K562 (cell line): ENCODE measurements at places on chromosomes 2 and 18. TPM values are rescaled to one million over a fixed set of nuclear protein-coding genes. Genes with fewer than 3 reads are reported as not detected.

DNA sequence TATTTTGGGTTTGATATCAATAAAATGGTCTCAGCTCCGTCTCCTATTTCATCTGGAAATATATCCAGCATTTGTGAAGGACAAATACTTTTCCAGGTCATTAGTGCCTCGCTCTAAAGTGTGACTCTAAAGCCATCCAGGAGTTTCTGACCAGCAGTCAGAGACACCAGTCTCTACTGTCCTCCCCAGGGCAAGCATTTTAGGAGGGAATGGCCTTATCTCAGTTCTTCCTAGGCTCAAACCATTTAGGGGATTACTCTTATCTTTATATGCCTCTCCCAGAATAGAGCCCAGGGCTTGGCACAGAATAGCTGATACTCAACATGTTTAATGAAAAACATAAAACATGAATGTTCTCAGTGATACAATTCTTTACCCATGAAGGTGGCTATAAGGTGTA, 187.6 kb downstream of the NAPG start:
- no peak for DNase-seq

The DSG1 gene
- 0.09 and 0.13 TPM in 2 replicates for total RNA-seq

DNA sequence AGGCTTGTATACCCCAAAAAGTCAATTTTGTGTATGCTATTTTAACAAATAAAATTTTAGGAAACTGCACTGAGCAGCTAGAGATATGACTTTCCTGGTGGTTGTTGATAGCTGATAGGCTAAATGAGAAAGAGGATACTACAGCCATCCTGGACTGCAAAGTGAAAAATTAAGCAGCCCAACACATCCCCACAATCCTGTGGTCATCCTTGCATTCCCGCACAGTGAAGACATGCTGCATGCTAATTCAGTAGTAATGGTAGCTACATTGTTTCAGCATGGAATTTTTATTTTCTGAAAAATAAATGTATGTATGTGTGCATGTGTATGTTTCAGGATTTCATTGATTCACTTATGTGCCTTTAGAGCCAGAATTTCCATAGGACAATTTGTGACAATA, 124.2 kb upstream of the CCDC68 start:
- DNase-seq = no peak

GRCh38 chr18:65429601-65430000, 321.2 kb upstream of the CDH7 start:
- no peak for DNase-seq

GRCh38 chr2:102520009-102520408, 47.0 kb downstream of the SLC9A4 start:
- DNase-seq = peak; percentile 25

- DNase-seq = no peak
These were observed 354.1 kb upstream of the ATP5MC3 start for GRCh38 chr2:175535631-175536030.

The RAX gene
- total RNA-seq = not detected in 2 replicates

GRCh38 chr2:54867457-54867856, 144.0 kb downstream of the EML6 start:
- no peak for DNase-seq

- no peak for DNase-seq
These were observed 23.5 kb downstream of the STEAP3 start for GRCh38 chr2:119246884-119247843.
